AG04450 (cell line): ENCODE measurements at places on chromosomes 6 and 20.

DNA sequence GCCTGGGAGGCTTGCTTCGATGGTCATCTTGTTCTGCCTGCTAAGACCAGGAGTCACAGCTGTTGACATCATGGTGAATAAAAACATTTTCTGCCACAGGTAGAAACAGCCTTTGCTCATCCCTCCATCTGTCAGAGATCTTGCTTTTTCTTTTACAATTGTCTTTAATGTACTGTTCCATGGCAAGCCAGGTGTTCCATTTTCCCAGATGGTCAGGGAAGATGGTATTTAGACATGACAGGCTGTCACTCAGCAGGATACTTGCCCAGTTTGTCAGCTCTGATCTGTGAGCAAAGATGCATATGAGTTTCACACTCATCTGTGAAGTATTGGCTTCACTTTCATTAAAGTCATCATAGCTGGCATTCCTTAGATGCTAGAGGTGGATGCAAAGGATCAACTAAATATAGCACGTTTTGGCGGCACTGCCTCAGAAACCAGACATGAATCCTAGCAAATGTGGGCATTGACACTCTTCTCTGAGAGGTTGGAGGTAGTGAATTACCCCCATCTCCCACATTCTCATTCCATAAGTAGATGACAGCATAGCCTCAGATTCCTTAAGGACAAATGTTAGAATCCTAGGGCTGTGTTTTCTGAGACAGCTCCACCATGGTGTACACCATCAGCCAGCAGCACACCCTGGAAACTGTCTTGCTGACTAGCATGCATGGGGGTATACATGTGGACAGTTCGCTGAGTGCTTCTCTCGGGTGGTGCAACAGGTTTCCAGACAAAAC, 4.2 kb downstream of the SSTR4 start:
- no peak for DNase-seq

DNA sequence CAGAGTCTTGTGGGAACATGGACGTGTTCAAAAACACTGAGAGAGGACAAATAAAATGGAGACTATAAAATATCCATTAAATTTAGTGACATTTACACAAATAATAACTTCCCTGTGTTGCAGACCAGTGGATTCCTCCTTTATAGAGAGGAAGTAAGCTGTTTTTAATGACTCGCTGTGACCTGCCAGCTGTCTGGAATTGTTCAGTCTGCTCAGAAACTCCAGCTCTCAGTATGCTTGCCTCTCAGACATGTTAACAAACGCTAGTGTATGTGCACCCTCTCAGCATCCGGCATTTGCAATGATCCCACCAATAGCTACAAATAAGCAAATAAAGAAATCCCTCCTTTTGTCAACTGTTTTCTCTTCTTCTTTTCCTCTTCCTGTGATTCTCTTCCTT, 158.0 kb upstream of the TCF21 start:
- DNase-seq, result no peak

DNA sequence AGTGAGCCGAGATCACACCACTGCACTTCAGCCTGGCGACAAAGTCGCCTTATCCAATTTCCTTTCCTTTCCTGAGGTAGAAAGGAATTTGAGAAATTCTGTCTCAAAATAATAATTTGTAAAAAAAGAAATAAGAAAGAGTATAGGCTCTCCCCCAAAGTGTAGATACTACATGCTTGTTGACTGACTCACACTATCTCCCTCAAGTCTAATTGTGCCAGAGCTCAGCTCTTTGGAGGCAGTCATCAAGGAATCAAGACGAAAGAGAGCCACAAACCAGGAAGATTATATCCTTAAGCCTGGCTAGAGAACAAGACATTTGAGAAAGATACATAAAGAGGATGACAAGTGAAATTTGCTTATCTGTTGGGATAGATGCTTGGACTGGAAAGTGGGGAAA, 3.7 kb upstream of the FKBPL start:
- no peak for DNase-seq

DNA sequence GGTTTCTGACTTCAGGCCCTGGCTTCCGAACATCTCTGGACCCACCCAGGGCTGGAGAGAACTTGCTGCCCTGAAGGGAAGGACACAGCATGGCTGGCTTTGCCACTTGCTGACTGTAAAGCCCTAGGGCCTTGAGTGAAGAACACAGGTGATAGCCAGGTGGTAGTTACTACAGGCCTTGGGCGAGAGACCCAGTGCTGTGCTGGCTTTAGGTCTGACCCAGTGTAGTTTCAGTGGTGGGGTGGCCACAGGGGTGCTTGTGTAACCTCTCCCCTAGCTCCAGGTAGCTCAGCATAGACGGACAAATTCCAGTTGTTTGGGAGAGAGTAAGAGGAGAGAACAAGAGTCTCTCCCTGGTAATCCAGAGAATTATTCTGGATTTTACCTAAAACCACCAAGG, 27.1 kb downstream of the NCOA6 start:
- no peak for DNase-seq

DNA sequence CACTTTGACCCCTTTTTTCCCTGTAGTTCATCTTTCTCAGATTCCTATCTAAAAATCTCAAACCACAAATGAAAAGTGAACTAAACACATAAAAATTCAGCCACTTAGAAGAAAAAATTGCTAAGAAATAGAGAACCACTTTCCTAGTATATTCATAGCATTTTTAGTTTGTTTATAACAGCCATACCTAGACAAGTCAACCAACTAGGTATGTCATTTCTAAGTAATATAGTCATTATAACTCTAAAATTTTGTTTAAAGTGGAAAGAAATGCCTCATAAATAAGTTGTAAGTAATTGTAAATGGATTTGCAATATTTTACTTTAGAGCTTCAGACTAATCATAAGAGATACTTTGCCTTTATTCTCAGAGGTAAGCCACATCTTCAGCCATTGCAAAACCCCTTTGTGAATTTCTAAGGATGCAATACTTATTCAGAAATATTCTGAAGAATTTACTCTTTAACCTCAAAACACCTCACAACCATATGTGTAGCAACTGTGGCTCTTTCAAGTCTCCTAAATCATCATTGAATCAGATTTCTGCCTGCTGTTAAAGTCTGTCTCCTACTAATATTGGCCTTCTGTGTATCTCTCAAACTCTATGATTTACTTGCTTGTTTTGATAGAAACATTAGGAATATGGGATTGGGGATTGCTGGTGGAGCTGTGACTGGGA, 6.9 kb upstream of the SUMO4 start:
- DNase-seq, result no peak

GRCh38 chr6:130864344-130864743, 37.1 kb downstream of the SMLR1 start:
- no peak for DNase-seq

- no peak for DNase-seq
These were observed 223.7 kb downstream of the NKAIN2 start for GRCh38 chr6:124027392-124027791.

- DNase-seq, result no peak
These were observed 90.9 kb upstream of the MC3R start for GRCh38 chr20:56157530-56158203.

DNA sequence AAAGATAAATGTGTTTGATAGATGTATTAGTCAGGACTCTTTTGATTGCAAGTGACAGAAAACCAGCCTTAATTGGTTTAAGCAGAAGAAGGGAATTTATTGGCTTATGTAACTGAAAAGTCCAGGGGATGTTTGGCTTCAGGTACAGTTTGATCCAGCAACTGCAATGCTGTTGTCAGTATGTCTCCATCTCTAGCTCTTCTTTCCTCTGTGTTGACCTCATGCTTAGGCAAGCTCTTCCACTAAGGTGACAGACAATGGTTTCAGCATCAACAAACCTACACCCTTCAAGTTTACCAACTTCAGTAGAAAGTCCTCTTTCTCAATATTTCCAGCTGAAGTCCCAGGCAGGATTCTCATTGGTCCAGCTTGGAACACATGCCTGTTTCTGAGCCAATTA, 28.1 kb upstream of the ARFGEF2 start:
- DNase-seq, result no peak

DNA sequence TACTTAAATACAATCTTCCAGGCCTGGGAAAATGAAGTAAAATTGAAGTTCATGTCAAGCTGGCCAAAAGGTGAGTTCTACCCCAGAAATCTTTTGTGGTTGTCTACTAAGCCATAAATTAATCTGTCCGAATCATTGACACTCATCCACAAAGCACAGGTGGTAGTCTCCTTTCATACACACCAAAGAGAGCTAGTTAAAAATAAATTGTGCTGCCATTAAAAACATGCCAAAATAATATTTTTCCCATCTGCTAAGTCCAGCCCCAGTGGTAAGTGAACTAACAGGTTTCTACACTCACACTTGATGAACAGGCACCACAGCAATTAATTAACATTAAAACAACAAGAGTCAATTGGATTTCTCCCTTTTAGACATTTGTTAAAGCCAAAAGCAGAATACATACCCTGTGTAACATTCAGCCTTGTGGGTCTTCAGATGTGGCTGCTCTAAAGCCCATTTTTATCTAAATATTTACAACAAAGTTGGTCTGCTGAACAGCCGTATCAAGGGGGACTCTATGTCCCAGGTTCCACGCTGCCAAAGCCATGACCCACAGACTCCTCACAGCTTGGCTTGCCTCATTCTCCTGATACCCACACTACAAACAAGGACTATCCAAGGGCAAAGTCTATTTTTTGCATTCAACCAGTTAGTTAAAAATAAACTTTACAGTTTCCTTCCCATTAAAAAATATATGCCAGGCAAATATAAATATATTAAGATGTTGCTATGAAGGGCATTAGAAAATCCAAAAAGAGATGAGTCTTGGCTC, 490.4 kb downstream of the BMP2 start:
- DNase-seq, result no peak

- no peak for DNase-seq
These were observed 73.9 kb upstream of the SOX4 start for GRCh38 chr6:21519642-21520041.

DNA sequence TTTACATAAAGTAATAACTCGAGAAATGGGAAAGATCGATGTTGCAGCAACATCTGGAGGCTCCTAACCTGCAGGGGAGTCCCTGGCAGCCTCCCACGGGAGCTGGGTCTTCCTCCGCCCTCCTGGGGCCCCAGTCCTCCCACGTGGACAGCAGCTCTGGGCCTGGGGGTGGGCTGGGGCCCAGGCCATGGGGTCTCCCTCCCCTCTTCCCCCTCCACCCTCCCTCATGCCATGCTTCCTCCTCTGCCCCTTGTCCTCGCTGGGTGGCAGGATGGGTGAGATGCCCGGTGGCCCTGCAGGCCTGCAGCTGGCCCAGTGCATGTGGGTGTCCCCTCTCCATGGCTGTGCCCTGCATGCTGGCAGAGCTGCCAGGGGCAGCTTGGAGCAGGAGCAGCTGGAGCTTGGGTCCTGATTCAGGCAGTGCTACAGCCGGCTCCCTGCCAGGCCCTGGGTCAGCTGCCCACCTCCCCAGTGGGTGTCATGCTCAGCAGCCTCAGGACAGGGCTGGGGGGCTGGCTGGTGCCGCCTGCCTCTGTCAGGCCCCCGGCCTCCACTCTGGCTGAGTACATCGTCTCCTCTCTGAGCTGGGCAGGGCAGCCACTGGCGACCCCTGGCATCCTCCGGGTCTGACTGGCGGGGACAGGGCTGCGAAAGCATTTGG, 48.9 kb upstream of the BHLHE23 start:
- DNase-seq, result no peak
